Thoracic aorta (tissue), 2 donors: ENCODE measurements at places on chromosomes 2 and 18. TPM values are rescaled to one million over a fixed set of nuclear protein-coding genes. Genes with fewer than 3 reads are reported as not detected.

DNA sequence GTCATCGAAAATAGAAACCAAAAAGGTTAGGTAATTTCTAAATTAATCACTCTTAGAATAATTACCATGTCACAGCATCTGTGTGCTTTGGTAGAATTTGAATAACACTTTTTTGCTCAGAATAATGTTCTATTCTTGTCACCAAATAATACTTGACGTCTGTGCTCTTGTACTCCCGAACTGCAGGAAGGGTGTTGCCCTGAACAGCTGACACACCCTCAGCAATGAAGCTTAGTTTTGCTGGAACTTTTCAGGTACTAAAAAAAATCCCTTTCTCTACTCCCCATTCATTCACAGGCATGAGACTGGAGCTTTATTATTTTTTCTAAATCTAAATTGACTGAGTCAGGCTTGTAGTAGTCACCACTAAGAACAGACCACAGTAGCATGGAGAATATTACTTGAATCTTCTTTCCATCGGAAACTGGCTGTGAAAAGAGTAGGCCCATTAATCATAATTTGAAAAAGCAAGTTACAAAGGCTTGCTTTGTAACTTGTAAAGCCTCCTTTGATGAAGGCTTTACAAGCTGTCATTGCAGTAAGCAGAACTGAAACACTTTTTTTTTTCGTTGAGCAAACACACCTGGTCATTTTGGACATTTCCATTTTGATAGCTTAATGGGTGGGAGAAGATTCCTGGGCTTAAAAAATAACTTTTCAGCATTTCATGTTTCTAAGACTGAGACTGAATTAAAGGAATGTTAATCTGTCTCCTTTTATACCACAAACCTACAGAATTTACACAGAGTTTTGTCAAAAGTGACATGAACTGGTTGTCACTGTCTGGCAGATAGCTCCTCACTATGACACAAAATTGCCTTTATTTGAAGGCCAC lies 70.3 kb upstream of the PELI1 start:
- H3K4me3 ChIP-seq, result no peak overlapping the region
- no peaks in the 10 kb centered on the region for H3K36me3 ChIP-seq
- H3K4me1 ChIP-seq, result peaks cover 6% of the 10 kb centered on the region

- H3K4me3 ChIP-seq, result no peak overlapping the region
- H3K4me1 ChIP-seq, result no peaks in the 10 kb centered on the region
- H3K27ac ChIP-seq, result no peak overlapping the region
Measured at GRCh38 chr18:10564975-10565773, 39.3 kb downstream of the NAPG start.

DNA sequence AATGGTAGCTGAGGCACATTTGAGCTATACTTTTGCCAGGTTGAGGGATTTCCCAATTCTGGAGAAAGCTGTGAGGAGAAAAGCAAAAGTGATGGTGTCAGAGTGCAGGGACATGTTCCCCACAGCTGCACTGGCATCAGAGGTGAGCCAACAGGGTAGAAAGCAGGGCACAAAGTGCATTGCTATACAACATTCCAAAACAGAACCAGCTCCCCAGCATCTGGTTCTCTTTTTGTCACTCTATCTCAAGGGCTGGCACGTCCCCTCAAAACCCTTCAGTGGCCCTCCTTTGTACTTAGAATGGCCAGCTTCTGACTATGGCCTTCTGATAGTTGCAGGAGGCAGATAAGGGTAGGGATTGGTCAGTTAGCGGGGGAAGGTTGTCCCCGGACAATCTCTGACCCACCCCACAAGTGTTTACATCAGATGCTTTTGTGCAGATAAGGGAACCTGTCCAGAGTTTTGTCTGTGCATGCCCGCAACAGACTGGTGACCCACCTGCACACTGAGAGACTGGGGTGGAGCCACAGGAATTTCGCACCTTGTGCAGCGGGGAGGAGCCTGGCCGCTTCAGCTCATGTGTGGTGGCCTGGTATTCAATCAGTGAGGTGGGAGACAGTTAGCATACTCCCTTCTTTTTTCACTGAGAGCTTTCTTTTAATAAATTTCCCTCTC lies 31.0 kb upstream of the TMEM17 start:
- no peak for DNase-seq
- H3K4me3 ChIP-seq, result no peak overlapping the region
- no peaks in the 10 kb centered on the region for H3K36me3 ChIP-seq

DNA sequence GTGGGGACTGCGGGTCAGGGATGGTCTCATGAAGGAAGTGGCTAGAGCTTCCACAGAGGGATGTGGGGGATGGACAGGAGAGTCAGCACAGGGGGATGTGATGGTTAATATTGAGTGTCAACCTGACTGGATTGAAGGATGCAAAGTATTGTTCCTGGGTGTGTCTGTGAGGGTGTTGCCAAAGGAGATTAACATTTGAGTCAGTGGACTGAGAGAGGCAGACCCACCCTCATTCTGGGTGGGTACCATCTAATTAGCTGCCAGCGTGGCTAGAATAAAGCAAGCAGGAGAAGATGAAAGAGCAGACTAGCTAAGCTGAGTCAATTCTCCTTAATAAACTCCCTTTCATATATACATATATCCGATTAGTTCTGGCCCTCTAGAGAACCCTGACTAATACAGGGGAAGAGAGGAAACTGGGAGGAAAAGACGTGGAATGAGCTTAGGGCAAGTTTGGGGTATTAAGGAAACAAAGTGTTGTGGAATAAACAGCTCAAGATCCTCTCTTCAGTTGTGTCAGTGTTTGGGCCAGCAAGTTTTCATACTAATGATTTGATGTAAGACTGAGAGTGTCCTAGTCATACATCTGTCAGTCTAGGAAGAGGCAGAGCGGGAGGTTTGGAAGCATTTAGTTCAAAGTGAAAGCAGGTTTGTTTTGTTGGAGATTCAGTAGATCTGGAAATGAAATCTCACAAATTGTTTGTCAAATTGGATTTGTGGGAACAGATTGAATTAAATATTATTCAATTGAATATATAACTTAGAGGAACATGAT lies 135.2 kb upstream of the NT5C1B start:
- no peaks in the 10 kb centered on the region for H3K36me3 ChIP-seq
- no peak overlapping the region for H3K4me3 ChIP-seq
- peaks cover 7% of the 10 kb centered on the region for H3K4me1 ChIP-seq
- no peaks in the 10 kb centered on the region for H3K27me3 ChIP-seq

The RGPD3 gene
- 0.27 TPM for total RNA-seq

The AMER3 gene
- not detected for total RNA-seq
